ENCODE measurements at places on chromosomes 3 and 15.

DNA sequence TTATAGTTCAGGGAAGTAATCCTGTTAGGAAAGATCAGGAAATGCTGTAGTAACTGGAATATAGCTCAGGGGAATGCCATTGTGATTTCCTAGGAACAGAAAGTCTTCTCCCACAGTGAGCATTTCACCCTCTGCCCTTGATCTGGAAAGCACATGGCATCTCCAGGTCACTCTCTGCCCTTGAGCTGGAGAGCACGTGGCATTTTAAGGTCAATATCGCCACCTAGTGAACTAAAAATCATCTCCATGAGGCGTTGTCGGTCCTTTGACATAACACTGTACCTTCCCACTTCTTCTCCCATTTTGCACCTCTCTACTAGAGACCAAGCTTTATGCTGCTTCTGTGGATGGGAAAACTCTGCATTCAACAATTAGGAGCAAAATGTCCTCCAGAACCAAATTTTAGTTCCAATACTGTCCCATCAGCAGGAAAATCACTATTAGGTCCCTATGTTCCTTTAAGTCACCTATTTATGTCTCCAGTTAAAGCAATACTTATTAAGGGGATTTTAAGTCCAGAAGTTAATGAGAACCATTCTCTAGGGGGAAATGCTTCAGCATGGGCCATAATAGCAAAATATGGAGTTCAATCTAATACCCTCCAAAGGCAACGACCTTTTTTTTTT, 54.7 kb upstream of the GK5 start:
- DNase-seq, result peak; percentile 62

DNA sequence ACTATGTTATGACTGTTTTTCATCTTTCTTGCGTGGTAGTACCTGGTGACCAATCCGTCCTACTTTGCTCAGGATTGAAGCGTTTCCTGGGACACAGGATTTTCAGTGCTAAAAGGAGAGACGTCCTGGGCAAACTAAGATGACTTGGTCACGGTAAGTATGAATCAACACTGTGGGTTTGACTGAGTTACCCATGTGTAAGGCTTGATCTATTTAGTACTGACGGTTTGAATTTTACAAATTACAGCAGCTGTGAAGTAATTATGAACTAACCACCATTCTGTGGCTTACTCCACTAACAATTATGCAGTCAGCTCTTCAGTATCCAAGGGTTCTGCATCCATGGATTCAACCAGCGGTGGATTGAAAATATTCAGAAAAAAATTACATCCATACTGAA, 172.9 kb upstream of the FEZF2 start:
- DNase-seq, result no peak

GRCh38 chr3:40872258-40872920, 326.9 kb upstream of the CTNNB1 start:
- DNase-seq, result no peak

GRCh38 chr3:110485389-110485788, 586.2 kb upstream of the NECTIN3 start:
- DNase-seq, result no peak

DNA sequence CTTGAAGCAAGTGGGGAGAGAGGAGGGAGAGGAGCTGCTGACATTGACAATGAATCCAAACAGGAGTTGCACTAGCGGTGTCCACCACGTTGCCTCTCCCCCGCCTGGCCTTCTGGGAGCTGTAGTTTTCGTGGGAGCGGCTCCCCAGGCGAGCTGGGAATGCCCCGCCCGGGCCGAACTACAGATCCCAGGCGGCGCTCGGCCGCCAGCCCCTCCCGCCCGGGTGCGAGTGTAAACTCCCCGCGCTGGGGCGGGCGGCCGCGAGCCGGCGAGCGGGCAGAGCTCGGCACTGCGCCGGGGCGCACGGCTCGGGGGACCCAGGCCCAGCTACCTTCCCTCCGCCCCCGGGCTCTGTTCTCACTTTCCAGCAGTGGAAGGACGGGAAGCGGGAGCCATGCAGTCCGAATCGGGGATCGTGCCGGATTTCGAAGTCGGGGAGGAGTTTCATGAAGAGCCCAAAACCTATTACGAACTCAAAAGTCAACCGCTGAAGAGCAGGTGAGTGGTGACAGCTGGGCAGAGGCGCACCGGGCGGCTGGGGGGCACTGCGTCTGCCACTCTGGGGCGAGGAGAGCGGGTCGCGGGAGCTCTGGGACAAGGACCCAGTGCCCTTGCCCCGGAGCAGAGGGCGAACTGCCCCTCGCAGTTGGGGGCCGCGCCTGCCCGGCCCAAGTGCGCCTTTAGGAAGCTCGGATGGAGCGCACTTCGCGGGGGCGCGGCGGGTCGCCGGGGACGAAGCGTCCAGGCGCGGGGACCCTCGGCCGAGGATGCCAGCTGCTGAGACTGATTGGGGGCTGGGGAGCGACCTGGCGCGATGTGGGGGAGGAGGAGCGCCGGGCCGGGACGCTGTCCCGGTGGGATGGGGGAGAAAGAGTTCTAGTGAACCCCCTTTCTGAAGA, at the start of gene MITF:
TSS of gene MITF (plus strand) at position 261 of the 899 bp plus-strand sequence. CDS start at position 395, 134 bp downstream.
- DNase-seq, result peak; percentile 91

- DNase-seq, result no peak
Observed at GRCh38 chr15:96066852-96067495, 263.5 kb upstream of the NR2F2 start.

DNA sequence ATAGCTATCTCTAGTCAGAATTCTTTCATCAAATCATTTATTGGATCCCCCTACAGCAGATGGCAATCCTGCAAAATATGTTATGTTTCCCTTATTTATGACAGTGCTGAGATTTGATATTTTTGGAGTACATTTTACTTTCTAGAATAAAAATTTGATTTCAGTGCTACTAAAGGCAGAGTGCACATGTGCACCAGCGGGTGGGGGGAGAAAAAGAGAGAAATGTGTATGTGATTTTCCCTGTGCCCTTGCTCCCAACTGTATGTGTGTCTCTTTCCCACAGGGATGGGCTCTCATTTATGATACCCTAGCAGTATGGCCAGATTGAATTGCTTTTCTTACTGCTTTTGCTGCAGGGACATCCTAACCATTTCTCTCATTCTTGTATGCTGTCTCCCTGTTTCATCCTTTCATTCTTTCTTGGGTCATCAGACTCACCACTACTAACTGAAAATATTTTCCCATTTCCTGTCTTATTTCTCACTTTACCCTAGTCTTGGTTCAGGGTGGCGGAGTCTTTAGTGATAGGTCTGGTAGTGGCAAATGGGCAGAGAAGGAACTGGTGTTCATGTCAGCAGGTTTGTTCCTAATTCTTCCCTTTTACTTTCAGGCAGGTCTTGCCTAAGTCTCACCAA, 140.7 kb downstream of the TCF12 start:
- no peak for DNase-seq

- no peak for DNase-seq
Observed at GRCh38 chr3:60983906-60984305, 267.3 kb downstream of the FHIT start.

GRCh38 chr15:73928241-73928579, 1.9 kb downstream of the LOXL1 start:
- DNase-seq, result no peak

- no peak for DNase-seq
Observed at GRCh38 chr15:52369455-52369854, 73.9 kb upstream of the MYO5C start.

- peak; percentile 8 for DNase-seq
Observed at GRCh38 chr15:96392380-96393208, 62.1 kb downstream of the NR2F2 start.

DNA sequence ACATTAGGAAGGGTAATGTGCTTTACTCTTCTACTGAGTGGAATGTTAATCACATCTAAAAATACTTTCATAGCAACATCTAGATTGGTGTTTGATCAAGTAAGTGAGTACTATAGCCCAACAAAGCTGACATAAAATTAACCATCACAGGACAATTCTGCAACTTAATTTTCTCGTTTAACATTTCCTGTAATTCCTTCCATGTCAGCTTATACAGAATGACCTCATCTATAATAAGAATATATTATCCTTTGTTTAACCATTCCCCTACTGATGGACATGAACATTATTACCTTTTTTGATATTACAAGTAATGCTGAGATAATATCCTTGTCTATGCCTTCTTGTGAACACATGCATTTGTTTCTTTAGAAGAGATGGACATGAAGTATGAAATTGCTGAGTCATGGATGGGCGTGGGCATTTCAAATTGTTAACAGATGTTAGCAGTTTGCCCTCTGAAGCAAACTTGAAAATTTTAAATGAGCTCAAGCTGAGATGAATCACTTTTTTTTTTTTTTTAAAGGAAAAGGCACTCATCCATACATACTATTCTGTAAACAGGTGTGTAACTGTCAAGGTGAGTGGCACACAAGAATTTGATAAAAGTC, 85.1 kb downstream of the OXNAD1 start:
- DNase-seq, result peak; percentile 14

DNA sequence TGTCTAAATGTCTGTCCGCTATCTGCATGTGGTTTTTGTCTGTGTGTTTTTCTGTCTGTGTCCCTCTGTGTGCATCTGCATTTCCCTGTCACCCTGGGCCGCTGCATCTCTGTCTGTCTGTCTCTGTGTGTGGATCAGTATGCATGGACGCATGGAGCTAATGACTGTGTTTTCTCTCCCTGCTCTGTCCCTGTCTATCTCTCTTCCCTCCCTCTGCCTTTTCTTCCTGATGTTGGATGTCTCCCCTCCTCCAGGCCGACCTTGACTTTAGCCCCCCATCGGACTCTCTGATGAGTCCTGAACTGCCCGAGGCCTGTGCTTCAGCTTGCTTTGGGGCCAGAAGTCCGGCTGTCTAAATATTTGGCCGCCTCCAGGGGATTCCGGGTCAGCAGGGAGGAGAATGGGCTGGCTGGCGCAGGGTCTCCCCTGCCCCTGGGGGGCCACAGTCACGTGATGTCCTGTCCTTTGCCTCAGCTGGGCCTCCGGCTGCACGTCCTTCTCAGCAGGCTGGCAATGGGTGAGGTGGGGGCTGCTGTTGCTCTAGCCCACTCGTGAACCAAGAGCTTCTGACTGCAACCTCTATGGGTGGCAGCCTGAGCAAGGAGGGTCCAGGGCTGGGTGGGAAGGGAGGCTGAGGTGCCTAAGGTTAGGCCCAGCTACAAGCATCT, 3.7 kb downstream of the SLC38A3 start:
- DNase-seq, result no peak

DNA sequence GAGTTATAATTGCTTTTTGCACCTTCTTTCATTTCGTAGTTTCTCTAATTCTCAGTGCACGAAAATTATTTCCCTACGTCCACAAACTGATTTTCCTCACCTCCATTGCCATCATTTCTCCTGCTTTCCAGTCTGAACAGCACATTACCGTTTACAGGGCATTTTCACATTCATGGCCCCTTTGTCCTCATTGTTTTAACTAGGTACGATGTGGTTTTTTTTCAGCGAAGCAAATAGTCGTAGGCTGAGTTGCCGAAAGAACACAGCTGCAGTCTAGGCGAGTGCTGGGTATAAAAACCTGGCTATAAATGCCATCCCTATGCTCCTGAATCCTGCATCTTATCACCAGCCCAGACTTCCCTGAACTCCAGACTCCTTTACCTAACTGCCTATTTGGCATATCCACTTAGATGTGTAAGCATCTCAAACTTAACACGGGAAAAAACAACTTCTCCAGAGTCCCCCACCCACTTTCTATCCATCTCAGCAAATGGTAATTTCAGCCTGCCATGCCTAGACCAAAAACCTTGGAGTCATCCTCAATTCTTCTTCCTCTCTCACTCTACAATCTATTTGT, 691 bp upstream of the FSIP1 start:
- no peak for DNase-seq

- DNase-seq, result no peak
Observed at GRCh38 chr3:39137991-39138803, 15.2 kb downstream of the CSRNP1 start.

DNA sequence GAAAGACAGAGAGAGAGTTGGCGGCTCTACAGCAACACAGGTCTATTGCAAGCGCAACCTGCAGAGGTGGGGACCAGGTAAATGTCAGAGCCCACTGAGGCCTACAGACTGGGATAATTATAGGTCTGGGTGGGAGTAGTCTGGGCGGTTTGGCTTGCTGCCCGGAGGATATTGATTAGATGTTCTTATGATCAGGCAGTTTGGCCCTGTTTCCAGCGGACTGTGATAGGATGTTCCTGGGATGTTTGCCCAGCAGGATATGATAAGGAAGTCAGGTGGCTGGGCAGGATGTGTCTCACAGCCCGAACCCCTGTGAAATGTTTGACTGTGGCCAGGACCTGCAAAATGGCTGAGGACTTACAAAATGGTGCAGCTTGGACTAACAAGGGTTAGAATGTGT, 364.9 kb downstream of the NAALADL2 start:
- no peak for DNase-seq

DNA sequence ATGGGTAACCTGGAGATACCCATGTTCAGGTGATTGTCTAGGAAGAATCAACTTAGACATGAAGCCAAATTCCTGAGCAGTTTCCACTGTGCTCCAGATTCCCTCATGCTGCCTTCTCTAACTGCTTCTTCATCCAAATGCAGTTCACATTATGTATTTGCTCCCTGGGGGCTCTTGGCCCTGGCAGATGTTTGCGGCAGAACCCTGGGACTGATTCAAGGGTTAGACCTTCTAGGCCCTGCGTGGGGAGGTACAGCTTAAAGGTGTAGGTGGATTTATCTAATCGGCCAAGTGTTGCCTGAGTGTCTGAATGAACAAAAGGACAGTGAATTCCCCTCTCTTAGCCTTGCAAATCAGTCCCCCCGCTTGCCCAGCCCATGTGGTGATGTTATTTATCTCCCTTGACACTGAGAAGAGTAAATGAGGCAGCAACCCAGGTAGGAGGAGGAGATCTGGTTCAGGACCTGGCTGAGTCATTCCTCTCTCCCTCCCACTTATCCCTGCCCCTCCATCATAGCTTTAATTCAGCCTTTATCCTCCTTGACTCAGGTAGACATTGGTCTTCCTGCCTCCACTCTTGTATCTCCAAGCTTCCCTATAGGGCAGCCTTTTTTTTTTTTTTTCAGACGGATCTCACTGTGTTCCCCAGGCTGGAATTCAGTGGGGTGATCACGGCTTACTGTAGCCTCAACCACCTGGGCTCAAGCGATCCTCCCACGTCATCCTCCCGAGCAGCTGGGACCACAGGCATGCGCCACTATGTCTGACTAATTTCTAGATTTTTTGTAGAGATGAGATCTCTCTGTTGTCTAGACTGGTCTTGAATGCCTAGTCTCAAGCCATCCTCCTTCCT, 54.8 kb downstream of the MAGEF1 start:
- DNase-seq, result no peak

DNA sequence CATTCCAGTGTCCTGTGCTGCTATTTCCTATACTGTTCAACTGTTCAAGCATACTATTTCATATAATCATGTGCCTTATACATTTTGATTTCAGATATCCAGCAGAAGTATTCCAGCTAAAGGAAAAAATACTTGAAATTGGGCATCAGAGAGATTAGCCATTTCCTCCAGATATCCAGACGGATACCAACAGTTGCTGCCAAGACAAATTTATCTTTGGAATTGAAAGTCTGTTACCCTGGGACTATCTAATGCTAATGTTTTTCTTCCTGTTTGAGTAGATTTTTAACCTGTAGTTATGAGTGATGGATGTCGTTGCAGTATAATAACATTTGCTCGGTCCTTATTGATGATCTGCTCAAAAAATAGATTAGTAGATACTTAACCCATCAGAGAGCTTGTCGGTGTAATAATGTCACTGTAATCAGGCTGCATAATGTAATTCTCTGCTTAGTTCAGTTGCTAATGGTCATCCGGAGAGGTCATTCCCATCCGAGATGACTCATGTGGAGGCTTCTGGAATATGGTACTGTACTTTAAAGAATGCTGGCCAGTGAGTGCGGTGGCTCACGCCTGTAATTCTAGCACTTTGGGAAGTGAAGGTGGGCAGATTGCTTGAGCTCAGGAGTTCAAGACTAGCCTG, 51.5 kb downstream of the TIMP4 start:
- DNase-seq, result no peak

All from LoVo (cell line).